Activated gamma-delta T cell treated with Interleukin-2 at 50 U/mL for 16 hours (primary cell): ENCODE measurements at places on chromosomes 13 and 19.

DNA sequence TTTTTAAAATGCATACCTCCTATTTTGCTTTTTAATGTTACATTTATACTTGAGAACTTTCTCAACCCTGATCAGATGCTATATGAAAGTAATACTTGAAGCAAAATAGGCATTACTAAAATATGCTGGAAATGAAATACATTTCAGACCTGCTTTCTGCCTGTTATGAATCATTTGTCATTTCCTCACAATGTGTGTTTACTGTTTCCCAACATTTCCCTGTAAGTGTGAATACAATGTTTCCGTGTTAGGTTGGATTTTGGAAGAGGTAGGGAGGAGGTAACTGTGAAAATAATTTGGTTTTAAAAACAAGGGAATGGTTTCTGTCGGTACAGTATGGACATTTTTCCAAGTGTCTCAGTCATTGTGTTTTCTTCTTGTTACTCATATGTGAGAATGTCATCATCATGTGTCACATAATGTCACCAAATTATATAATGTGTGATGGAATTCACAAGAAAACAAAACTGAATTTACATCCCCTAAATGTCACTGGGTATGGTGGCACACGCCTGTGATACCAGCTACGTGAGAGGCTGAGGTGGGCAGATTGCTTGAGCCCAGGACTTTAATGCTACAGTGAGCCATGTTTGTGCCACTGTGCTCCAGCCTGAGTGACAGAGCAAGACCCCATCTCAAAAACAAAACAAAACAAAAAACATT, 43.0 kb downstream of the ZAR1L start:
- DNase-seq: no peak

GRCh38 chr13:113291129-113291528, 5.9 kb upstream of the LAMP1 start:
- no peak for DNase-seq

- no peak for DNase-seq
Measured at GRCh38 chr19:40639638-40639982, 38.4 kb downstream of the LTBP4 start.

DNA sequence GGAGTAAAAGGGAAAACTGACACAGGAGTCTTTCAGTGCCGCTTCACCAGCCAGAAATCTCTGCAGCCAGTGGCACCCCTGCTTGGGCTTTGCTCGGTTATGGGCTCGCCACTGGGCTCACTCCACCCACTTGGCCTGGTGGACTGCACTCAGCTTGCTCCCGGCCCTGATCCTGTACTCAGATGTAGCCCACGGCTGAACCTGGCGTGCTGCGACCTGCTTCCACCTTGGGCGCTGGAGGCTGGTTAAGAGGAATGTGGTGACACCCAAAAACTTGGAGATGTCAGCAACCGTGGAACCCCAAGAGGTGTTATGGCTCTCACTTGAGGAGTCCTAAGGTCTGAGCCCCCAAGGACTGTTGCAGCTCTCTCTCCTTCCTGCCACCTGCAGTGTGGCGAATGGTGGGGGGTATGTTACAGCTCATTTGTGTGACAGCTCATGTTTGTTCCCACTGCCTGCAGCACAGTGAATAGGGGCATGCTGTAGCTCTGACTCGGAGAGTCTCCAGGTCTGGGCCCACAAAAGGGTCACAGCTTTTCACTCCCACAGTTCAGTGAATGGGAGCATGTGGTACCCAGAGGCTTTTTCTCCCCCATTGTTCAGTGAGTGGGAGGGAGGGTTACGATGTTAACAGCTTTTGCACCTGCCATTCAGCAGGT, 1124.5 kb upstream of the ATXN8OS start:
- DNase-seq: no peak

GRCh38 chr19:1230783-1231489, 6.9 kb downstream of the CBARP start:
- DNase-seq: no peak

DNA sequence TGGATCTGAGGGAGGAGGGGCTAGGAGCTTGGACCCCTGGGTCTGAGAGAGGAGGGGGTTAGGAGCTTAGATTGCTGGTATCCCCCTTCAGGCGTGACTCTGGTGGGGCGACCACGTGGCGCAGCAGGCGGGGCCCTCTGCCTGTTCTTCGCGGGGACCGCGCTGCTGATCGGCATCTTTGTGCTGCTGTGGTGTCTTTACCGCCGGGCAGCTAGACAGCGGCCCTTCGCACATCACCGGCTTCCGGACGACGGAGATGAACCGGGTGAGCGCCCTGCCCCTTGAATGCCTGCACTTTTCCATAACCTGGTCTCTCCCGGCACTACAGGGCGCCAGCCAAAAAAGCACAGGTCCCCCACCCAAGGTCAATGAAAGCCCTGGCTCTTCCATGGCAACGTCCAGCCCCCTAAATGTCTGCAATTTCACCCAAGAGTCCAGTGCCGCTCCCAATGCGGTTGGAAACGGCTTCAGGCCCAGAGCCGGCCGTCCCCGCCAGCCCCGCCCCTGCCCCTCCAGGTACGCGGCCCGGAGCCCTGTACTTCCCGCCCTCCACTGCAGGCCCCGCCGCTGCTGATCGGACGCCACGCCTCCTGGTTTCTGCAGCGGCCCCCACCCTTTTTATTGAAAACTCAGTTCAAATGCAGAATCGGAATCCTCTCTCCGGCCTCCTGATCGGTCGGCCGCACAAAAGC, 2.8 kb downstream of the GFY start:
- peak; percentile 21 for DNase-seq

DNA sequence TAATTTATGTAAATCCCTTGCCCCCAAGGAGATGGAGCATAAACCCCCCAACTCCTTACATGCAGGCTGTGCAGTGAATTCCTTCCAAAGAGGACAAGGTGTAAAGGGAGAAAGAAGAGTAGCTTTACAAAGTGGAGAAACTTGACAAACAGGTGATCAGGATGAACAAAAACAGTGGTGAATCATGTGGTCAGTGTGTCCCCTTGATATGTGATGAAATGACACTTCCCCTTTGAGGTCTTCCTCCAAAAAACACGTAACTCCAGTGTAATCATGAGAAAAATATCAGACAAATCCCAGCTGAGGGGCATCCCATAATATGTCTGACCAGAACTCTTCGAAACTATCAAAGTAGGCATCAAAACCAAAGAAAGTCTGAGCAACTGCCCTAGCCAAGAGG, 29.5 kb upstream of the AKT2 start:
- no peak for DNase-seq

GRCh38 chr13:82341116-82341515, 1541.2 kb downstream of the SLITRK1 start:
- DNase-seq: no peak

- peak; percentile 28 for DNase-seq
Measured at GRCh38 chr19:51660975-51661600, 14.5 kb upstream of the SIGLEC14 start.

DNA sequence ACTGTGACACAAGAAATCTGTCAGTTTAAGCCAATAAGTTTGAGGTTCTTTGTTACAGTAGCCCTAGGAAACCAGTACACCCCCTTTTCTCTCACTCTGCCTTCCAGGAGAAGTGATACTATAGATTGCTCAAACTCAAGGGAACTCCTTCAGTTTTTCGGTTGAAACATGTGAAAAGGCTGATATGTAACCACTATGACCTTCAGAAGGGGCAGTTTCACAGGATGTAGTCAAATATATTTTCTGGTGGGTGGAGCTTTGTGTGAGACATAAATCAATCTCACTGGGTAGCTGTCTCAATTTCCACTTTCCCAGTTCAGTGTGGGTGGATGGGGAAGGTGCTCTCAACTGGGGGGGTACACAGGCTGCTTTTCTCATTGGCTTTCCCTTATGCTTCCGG, 41.7 kb downstream of the HTR2A start:
- no peak for DNase-seq

DNA sequence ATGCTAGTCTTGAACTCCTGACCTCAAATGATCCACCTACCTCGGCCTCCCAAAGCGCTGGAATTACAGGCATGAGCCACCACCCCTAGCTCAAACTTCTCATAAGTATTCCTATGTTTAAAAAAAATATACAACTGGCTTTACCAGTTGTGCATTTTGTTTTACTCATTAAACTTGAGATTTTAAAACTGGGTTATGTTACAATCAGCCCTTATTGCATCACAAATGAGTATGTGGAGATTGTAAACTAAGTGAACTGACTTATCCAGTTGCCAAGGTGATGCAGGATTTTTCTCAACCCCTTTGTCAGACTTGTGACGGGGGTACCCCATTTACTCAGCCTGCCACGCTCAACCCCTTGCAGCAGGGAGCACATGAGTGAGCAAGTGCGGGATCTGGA, 14.4 kb upstream of the GTF2F2 start:
- no peak for DNase-seq

DNA sequence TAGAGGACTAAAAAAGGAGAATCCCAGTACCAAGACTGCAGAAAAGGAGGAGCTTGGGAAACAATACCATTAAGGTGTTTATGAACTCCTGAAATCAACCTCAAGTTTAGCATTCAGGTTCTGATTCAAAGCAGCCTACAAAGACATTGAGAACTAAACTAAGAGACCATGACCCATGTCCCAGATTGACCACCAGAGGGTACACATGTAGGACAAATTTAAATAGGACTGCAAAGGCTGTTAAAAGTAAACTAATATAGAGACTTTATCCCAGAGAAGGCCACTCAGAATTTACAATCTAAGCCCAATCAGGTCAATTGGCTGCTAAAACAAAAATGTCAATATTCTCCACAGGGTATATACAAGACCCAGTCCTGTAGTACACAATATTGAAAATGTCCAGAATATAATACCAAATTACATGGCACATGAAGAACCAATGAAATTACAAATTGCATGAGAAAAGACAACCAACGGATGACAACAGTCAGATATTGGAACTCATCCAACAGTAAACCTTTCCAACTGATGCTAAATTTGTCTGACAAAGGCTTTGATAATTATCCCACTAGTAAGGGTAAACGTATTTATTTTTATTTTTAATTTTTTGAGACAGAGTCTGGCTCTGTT, 682.4 kb downstream of the UQCRFS1 start:
- no peak for DNase-seq

DNA sequence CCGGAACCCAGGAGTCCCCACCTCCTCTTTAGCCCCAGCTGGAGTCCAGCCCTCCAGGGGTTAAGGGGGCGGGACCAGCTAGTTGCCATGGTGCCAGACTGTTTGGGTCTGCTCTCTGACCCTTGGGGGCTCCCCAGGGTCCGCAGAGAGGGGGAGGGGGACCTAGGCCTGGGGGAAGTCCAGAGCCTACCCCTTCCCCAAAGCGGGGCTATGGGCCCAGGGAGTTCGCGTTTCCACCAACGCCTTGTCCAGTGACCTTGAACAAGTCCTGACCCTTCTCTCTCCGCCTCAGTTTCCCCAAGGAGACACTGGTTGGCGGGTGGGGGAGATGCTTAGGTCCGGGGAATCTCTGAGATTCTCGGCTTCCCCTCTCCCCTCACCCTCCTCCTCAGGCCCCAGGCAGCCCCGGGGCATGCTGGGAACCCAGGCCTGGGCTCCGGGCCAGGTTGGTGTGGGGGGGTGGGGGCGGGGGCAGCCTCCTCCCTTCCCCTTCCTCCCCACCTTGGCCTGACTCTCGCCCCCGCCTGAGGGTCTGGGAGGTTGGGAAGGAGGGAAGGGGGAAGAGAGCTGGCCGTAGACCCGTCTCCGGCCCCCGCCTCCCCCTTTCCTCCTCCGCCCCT, 2.6 kb upstream of the SPACA6 start:
- peak; percentile 39 for DNase-seq

DNA sequence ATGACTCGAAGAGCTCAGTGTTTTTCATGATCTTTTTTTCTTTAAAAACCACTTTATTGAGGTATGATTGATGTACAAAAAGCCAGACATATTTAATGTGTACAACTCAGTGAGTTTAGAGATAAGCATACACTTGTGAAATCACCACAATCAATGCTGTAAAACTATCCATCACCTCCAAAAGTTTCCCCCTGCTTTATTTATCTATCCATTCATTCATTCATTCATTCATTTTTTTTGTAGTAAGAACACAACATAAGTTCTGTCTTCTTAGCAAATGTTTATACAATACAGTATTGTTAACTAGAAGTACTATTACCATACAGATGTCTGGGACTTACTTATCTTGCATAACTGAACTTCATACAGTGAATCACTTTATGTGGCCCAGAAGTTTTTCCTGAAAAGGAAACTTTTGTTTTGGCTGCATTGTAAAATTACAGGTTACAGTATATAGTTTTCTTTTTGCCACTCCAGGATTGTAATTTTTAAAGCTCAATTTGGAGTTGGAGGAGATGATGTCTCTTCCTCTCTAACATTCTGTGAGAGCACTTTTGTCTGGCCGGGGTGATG, 6.7 kb downstream of the RAP2A start:
- no peak for DNase-seq

DNA sequence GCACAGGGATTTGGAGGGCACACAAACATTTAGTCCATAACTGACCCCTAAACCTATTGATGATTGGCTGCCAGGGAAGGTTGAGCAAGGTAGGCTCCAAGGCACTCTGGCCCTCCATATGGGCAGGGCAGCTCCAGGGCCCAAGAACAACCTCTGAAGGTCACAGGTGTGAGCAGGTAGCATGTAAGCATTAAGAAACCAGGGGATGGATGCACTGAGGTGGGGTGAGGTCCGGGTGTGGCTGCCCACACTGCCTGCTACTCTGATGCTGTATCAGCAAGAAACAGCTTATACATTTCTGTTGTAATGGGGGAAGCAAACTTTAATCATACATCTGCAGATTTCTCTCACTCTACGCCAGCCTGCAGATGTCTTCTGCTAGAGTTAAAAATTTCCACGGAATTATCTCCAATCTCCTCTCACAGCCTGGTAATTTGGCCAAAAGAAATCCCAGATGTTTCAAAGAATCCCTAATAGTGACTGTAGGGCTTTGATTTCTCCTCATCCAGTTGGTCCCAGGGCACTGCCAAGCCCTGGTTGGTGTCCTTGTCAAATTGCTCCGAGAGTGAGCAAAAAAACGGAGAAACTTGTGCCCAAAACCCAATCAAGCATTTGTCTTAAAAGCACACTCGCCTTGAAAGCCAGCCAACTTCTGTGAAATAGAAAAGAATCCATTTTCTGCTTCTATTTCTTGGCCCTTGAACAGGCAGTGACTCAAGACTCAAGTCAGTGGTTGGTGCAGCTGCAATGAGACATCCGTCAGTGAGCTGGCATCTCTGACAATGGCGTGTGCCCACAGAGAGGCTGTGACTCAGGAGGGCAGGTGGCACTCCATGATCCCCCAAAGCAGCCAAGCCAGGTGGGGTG, 72.5 kb upstream of the MRI1 start:
- DNase-seq: no peak

GRCh38 chr13:76993021-76993420, 1.1 kb downstream of the CLN5 start:
- DNase-seq: no peak

DNA sequence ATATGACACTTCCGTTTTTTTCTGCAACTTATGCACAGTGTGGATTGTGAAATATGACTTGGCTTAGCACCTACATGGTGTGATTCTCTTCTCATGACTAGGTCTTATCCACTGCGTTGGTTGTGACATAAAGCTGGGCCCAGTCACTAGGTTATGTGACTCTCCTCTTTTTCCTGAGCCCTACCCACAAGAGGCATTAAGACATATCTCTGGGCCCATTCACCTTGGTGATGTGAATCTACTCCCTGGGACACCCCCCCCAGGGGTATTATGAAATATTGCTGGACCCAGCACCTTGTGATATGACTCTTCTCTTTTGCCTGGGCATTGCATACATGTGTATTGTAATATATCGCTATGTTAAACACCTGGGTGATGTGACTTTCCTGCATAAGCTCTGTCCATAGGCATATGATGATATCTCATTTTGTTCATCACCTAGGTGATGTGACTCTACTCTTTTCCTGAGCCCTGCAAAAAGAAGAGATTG, 85.8 kb upstream of the ZNF43 start:
- no peak for DNase-seq

- DNase-seq: no peak
Measured at GRCh38 chr19:4454747-4455718, 2.6 kb downstream of the UBXN6 start.
